Stimulated activated CD4-positive, alpha-beta T cell treated with anti-CD3 and anti-CD28 coated beads, Interleukin-12 subunit alpha, Interleukin-12 subunit beta, amount 100 ng/mL, for 24 hours (primary cell): ENCODE measurements at places on chromosomes 7 and 10.

GRCh38 chr7:134996097-134996550 lies 9.8 kb downstream of the AGBL3 start:
- no peak for DNase-seq

GRCh38 chr10:124992462-124993344 lies 50.8 kb downstream of the ZRANB1 start:
- peak; percentile 13 for DNase-seq

DNA sequence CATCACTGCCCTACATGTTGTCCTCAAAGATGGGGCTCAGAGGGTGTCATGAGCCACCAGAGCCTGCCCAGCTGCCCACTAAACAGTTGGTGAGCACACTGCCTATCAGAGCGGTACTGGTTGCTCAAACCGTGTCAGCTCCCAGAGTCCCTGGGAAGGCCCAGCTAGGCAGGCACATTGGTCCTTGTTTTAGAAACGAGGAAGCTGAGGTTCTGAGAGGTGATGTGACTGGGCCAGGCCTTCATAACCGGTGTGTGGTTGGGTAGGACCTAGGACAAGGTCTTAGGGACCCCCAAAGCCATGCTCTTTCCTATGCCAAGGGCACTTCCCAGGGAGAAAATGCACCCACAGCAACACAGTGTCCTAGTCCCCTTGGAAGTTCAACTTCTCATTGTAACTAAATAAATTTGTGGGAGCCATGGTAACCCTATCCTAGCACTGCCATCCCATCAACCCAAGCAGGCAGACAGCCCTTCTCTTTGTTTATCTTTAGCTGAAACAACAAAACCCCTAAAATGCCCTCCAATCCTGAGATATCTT lies 174.7 kb upstream of the PDE1C start:
- no peak for DNase-seq

DNA sequence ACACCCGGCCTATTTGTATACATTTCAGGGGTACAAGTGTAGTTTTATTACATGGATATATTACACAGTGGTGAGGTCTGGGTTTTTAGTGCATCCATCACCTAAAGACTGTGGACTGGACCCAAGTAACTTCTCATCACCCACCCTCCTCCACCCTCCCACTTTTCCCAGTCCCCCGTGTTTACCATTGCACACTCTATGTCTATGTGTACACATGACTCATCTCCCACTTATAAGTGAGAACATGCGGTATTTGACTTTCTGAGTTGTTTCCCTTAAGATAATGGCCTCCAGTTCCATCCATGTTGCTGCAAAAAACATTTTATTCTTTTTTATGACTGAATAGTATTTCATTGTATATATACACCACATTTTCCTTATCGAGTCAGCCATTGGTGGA lies 98.9 kb upstream of the WAC start:
- no peak for DNase-seq

GRCh38 chr7:150721970-150722373 lies 5.6 kb downstream of the GIMAP1 start:
- no peak for DNase-seq

DNA sequence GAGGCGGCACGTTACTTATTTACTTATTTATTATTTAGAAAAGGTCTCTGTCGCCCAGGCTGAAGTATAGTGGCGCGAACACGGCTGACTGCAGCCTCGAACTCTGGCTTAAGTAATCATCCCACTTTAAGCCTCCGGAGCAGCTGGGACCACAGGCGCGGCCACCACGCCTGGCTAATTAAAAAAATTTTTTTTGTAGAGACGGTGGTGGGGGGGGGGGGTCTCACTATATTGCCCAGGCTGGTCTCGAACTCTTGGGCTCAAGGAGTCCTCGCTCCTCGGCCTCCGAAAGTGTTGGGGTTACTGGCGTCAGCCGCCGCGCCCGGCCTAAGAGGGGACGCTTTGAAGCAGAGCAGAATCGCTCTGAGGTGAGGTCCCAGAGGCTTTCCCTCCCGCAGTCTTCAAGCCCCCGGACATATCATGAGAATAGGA lies 675 bp upstream of the FRAT2 start:
- DNase-seq = no peak

- DNase-seq = no peak
These were observed 509.0 kb upstream of the PODXL start for GRCh38 chr7:132065193-132065988.

DNA sequence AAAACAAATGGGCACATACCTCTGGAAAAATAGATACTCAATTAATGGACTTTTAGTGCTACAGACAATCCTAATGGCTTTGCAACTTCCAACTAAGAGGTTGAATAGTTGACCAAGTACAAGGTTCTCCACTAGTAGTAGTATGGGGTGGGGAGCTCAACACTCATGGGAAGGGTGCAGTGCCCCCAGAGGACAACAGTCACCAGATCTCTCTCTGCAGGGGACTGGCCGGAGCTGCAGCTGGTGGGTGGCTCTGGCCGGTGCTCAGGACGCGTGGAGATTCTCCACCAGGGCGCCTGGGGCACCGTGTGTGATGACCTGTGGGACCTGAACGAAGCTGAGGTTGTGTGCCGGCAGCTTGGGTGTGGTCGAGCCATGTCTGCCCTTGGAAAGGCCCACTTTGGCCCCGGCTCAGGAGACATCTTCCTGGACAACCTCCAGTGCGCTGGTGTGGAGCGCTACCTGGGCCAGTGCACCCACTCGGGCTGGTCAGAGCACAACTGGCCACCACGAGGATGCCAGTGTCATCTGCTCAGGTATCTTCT lies 68.1 kb downstream of the CUZD1 start:
- DNase-seq = no peak

DNA sequence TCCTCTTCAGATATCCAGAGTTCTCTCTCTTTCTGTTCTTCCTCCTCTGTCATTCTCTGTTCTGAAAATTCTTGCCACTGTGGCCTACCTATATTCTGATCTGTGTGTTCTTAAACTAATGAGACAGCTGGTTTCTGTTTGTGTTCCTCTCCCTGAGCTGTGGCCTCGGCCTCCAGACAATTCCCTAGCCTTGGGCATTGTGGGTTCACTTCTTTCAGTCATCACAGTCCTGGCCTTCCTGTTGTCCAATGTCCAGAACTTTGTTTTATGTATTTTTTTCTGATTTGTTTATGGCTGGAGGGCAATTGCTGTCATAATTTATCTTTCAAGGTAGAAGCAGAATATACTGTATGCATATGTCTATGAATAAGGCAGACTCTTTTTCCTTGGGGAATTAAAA lies 173.2 kb upstream of the MTPN start:
- no peak for DNase-seq

GRCh38 chr10:6514180-6514579 lies 65.9 kb downstream of the PRKCQ start:
- no peak for DNase-seq

GRCh38 chr7:99493823-99494222 lies 6.3 kb downstream of the ZNF394 start:
- no peak for DNase-seq

DNA sequence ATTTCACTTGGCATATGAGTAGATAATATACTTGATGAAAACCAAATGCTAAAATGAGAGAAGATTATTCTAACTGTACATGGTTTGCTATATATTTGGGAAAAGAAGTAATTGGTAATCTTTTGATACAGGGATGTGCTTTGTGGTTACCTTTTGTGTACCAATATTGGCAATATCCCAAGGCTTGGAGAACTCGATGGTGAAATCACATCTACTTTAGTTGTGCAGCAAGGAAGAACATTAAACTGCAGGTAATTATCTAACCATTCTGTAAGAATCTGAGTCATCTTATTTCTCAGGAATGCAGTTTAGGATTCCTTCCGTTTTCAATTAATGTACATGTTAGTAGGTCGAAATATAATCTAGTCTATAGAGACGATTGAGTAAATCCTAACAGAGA lies 64.1 kb downstream of the SRI start:
- DNase-seq = no peak

DNA sequence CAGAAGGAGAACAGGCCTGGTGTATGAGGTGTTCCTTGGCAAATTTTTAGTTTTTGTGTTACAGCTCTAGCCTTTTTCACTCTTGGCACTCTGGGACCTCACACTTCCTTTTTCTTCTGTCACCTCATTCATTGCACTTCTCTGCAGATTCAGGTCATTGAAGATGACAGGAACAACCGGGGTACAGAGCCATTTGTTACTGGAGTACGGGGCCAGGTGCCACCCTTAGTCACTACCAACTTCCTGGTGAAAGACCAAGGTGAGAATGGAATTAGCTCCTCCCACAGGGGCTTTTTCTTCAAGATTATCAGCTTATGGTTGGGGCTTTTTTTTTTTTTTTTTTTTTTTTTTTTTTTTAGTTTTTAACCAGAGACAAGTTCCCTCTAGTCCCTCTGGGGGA lies 18.5 kb upstream of the CHCHD1 start:
- no peak for DNase-seq

- DNase-seq = no peak
These were observed 289.4 kb downstream of the DNAJB6 start for GRCh38 chr7:157625973-157626742.

DNA sequence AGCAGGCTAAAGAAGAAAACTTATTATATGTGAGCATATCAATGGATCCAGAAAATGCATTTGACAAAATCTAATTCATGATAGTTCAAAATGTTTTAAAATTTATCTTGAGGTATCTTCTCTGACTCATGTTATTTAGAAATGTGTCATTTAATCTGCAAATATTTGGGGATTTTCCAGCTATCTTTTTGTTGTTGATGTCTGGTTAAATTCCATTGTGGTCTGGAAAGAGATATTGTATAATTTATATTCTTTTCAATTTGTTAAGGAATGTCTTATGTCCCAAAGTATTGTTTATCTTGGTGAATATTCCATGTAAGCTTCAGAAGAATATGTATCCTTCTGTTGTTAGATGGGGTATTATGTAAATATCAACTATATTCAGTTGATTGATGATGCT lies 942.5 kb downstream of the KCNMA1 start:
- DNase-seq = no peak

GRCh38 chr10:123462756-123463155 lies 203.4 kb upstream of the GPR26 start:
- no peak for DNase-seq

DNA sequence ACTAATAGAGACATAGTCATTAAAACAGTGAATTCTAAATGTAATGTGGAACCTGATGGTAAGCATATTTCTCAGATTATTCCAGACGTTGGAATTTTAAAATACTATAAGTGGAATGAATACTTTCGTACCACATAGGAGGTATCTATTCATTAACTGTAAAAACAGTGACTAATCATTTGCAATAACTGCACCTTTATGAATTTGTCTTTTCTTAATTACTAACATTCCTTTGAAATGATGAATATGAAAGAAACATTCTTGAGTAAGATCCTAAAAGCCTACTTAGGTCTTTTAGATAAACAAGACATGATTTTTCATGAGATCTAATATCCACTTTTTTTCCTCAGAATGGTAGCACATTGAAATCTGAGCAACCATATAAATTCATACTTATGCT lies 549.0 kb upstream of the LRRN3 start:
- no peak for DNase-seq

- no peak for DNase-seq
These were observed 527.7 kb upstream of the POM121L12 start for GRCh38 chr7:52507546-52508255.

DNA sequence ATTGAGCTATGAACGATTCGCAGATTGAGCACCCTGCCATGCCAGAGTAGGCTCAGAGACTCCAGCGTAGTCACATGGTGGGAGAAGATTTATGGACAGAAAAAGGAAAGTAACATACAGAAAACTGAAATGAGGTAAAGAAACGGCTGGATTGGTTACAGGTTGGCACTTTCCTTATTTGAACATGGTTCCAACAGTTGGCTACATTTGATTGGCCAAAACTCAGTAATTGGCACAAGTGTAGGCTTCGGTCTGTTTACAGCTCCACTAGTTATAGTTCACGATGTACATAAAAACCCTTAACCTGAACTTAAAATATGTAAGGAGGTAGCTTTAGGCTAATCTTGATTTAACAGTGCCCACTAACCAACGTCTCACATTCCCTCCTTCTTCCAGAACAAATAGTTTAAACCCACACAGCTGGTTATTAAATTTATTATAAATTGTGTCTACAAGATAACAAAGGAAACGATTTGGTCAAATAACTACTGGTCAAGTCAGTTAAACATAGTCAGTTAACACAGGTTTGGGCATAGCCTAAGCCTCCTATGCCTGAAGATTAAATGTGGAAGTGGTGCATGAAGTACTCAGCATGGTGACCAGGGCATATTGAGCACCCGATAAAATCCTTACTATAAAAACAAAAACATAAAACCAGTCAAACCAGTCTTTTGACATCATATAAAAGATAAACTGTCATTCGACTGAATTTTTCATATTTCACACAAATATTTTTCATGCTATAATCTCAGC lies 17.9 kb upstream of the MTERF1 start:
- DNase-seq = no peak

- no peak for DNase-seq
These were observed 19.0 kb upstream of the C10orf71 start for GRCh38 chr10:49280001-49280408.

GRCh38 chr7:6359021-6359420 lies 86.6 kb upstream of the CYTH3 start:
- no peak for DNase-seq

- DNase-seq = no peak
These were observed 560.1 kb downstream of the PARD3 start for GRCh38 chr10:34255035-34255434.

- no peak for DNase-seq
These were observed 137.2 kb upstream of the PCBD1 start for GRCh38 chr10:71025535-71025934.

DNA sequence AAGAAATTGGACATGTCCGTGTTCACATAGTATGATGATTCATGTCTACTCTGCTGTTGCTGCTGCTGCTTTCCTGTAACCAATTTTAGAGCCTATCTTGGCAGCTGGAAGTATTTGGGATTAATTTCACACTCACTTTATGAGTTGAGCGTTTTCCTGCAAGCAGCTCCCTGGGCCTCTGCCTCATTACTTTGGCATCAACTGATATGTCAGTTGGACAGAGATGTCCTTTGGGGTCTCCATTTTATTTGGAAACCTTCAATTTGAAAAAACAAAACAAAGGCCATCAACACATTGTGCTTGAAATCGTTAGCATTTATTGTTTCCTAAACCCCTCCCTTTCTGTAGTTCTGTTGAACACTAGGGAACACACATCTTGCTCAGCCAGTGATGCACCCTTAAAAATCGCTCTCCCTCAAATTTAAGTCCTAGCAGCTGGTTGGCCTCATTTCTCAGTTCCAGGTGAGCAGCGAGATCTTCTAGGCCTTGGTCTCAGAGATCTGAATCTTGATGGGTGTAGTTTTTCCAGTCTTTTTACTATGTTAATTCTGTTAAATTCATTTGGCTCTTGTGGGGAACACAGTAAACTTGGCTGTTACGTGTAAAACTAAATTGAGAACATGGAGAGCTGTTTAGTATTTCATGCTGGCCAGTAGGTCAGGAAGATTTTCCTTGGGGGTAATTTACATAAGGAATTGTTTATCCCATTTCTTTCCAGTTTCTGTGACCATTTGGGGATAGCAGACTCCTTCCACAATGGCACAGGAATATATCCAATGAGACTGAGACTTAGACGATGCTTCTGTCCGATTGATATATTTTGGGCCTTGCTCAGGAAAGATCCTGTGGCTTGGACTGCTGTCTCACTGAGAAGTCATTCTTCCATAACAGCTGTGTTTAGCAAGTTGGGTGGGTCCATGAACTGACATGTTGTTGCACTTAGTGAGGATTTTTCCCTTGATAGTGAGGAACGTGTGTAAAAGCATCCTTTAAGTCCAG lies 371.6 kb downstream of the BBS9 start:
- DNase-seq = no peak
